Heart left ventricle (tissue), 16 donors: ENCODE measurements at places on chromosomes 11 and 22.
A peak's percentile ranks its signal among the peaks of the same experiment; 100 is the strongest.

DNA sequence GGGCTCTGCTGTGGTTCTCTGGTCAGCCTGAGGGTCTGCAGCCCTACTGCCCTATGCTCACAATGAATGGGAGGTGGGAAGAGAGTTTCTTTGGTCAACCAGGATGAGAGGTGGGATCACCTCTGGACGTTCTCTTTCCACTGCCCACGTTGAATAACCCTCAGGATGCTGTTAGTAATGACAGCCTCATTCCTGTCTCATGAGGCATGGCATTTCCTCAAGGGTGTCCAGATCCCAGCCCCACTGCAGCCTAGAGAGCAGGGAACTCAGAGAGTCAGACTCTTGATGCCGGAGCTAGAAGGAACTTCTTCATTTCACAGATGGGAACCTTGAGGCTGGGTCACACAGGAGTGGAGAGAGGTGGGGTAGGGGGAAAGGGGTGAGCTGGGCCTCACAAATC is 196.0 kb downstream of the CEP164 start:
- no peak for DNase-seq

GRCh38 chr22:19172213-19173046 is 6.1 kb downstream of the SLC25A1 start:
- DNase-seq: no peak

GRCh38 chr11:3089236-3090061 is 32.2 kb upstream of the CARS1 start:
- DNase-seq: no peak

DNA sequence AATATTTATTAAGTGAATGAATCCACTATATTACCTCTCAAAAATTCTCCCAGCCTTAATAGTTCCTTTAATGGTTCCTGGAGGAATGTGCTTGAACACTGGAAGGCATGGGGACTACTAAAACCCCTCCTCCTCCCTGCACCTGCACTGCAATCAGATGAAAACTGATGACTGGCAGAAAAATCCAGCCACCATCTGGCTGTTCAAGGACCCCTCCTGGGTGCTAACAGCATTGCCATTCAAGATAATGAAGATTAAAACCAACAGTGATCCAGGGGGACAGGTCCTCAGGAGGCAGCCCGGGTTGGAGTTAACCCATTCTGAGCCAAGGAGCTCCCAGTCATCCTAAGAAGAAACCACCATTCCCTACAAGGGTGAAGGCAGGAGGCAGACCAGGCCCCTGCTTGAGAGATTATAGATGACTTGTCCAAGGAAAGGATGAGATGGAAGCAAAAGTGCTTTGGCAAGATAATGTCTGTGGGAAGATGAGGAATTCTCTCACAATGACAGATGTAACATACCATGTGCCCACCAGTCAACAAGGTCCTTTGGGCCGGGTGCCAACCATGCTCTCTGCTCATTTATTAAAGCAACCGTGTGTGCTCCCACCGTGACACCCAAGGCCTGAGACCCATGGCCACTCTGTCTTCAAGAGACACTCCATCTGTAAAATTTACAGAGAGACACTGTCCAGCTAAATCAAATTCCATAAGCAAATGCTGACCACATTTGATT is 90.6 kb downstream of the LARGE1 start:
- no peak for DNase-seq

GRCh38 chr11:35214792-35215193 is 75.8 kb downstream of the CD44 start:
- no peak for DNase-seq

DNA sequence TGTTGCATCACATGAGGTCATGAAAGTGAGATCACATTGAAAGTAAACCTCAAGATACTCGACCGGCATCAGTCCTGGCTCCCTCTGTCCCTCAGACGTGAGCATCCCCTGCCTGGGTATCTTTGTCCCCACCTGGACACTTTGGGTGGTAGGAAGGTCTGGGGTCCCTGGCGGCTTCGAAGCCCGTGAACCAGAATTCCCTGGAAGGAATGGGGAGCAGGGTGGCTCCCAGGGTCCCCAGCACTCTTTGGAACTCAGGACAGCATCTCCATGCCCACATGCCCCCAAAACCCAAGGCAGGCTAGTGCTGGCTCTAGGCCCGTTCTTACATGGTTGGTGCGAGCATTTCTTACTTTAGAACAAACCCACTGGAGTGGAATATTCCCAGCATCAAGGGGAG is 7.5 kb downstream of the DERL3 start:
- peak; percentile 14 for DNase-seq

GRCh38 chr22:24265734-24266133 is 4.9 kb upstream of the SPECC1L start:
- no peak for DNase-seq
